ENCODE measurements at places on chromosomes 3 and 15. TPM values are rescaled to one million over a fixed set of nuclear protein-coding genes. Genes with fewer than 3 reads are reported as not detected.

DNA sequence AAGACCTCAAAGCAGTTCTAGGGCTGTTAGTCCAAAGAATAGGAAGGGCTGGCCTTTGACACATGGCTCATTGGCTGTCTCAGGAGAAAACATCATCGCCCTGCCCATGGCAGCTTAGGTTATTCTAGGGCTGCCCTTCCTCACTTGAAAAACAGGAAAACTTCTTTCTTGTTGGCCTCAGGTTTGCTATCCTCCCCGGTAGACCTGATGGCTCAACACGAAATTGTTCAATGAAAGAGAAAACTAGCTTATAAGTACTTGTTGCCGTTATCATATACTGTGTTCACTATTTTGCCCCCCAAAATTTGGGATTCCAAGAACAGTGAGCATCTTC lies 602 bp upstream of the SLTM start:
- DNase-seq: no peak

DNA sequence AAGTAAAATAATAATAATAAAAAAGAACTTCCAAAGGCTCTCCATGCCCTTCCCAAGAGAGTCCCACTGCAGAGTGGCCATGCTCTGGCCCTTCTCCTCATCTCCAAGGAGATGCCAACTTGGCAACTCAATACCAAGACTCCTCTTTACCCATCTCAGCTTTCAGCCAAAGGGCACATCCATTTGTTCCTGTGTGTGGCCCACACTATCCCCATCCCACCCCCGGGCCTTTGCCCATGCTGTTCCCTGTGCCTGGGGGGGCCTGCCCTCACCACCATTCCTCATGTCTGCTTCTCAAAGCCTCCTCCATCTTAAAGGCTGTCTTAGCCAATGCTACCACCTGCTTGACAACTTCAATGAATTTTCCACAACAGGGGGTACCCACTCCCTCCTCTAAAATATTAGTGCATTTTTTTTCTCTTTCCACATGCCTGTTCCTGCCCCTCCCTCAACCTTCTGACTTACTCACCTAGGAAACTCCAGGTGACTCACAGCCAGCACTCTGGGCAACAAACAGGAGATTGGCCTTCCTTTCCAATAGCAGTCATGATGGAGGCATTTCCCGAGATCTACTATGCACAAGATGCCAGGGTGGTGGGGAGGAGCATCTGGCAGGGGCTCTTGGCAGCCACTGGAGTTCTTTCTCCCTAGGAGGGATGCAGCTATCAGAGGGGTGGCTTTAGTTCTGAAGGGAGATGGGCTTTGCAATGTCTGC lies 109.4 kb upstream of the SMAD3 start:
- no peak for DNase-seq

DNA sequence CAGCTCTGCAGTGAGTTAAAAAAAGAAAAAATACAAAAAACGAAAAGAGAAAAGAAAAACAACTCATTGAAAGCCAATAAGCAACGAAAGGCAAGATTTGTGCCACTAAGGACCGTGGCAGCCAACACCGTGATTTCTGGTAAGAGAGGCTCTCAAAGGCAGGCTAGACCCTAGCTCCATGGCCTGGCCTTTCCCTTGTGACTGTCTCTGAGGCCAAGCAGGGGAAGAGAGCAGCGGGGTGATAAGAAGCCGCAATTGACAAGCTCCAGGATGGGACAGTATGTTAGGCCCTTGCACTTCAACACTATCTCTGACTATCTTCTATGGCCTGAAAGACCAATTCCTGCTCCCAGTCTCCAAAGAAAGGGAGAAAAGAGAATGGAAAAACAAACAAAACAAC lies 12.4 kb downstream of the APOD start:
- DNase-seq: no peak

- no peak for DNase-seq
Measured at GRCh38 chr3:59163953-59164352, 114.1 kb upstream of the CFAP20DC start.

- DNase-seq: peak; percentile 88
Measured at GRCh38 chr3:43153216-43154083, 47.6 kb upstream of the POMGNT2 start.

DNA sequence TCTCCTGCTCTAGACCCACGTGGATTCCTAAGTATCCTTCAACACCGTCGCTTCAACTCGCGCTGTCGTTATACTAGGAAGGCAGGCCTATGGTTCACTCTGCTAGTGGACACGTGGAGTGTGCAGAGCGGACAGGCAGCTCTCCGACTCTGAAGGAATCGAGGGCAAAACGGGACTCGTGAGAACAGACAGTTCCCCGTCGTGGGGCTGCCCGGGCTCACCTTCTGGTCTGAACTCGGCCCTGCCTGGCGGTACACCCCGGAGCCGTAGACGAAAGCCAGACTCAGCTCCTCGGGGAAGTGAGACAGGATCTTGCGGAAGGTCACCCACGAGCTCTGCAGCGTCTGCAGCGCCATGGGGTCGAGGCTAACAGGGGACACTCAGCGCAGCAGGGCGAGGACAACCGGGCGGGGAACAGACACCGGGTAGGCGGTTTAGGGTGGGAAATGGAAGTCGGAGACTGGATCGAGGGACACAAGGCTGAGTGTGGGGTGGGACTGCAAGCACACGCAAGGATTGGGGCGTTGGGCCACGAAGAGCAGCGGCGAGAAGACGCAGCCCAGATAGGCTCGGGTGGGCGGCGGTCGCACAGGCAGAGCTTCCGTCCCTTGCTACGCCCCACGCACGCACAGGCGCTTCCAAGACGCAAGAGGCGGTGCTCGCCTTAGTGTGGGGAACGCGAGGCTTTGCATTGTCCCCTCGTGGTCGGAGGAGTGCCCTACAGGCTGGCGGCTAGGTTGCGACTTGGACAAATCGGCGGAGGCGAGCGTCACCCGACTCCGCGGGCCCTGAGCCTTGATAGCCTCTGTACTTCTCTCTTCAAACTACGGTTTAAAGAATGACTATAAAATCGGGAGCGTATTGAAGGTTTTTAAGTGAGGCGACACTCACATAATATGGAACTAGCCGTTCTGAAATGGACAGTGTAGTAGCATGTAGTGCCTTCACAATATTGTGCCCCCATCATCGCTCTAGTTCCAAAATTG lies at the start of gene TAMM41:
Gene TAMM41, minus strand, starts transcription at position 605 of the 986 bp plus-strand sequence. Its CDS starts 249 bp downstream, at position 356.
- peak; percentile 86 for DNase-seq

GRCh38 chr15:43249699-43250203 lies 17.0 kb downstream of the TGM5 start:
- no peak for DNase-seq

- peak; percentile 74 for DNase-seq
Measured at GRCh38 chr3:125061170-125061569, 5.4 kb upstream of the HEG1 start.

GRCh38 chr3:11351451-11351850 lies 79.3 kb downstream of the ATG7 start:
- DNase-seq: no peak

- no peak for DNase-seq
Measured at GRCh38 chr3:82416349-82416748, 654.9 kb upstream of the GBE1 start.

GRCh38 chr3:79361748-79362378 lies 405.9 kb downstream of the ROBO1 start:
- DNase-seq: no peak

- DNase-seq: no peak
Measured at GRCh38 chr3:151891721-151892120, 18.3 kb downstream of the SUCNR1 start.

- no peak for DNase-seq
Measured at GRCh38 chr3:159458010-159458409, 530.6 kb upstream of the IL12A start.

- DNase-seq: no peak
Measured at GRCh38 chr15:65213241-65213640, 2.0 kb upstream of the CILP start.

- no peak for DNase-seq
Measured at GRCh38 chr3:13004376-13004775, 68.9 kb downstream of the IQSEC1 start.

- DNase-seq: peak; percentile 52
Measured at GRCh38 chr3:10286596-10287295, 6.0 kb downstream of the GHRL start.

DNA sequence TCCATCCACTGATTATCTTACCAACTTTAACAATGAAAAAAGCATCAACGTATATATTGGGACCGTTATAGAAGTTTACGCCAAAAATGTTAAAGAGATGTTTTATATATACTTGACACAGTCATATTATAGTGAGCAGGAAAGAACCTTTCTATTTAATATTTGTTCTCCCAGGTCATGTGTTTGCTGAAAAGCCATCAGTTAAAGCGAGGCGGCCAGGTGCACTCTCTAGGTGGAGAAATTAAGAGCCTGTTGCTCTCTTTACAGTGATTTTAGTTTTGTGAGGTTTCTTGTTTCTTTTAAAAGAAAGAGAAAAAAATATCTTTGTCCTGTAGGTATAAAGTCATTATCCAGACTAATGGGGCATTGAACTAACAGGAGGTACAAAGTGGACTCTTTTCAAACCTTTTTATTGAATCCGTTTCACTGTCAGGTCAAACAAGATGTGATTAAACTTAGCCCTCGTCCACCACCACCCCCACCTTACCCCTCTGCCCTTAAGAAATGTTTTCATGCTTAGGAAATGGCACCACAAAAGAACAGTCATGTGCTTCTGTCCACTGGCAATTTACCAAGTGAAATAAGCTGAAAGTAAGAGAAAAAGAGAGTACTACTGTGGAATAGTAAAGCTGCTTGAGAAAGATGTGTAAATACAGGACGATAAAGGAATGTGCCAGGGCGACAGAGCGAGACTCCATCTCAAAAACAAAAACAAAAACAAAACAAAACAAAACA lies 279.9 kb downstream of the PTPRG start:
- DNase-seq: no peak

GRCh38 chr3:97883736-97884135 lies 61.9 kb downstream of the CRYBG3 start:
- no peak for DNase-seq

The SLC22A14 gene
- 0.10 TPM for polyA plus RNA-seq

The TOPAZ1 gene
- polyA plus RNA-seq: not detected

The PLAAT1 gene
- 4.0 TPM for polyA plus RNA-seq

The PARP6 gene
- polyA plus RNA-seq: 239 TPM

The ISLR gene
- polyA plus RNA-seq: 19.2 TPM

The TMEM158 gene
- 11.9 TPM for polyA plus RNA-seq

The CYP1A1 gene
- polyA plus RNA-seq: 2.2 TPM

The ARID3B gene
- polyA plus RNA-seq: 4.4 TPM

Measured in adrenal gland (tissue), 19 donors.